Mammary epithelial cell (primary cell): ENCODE measurements at places on chromosomes 7 and 10.

DNA sequence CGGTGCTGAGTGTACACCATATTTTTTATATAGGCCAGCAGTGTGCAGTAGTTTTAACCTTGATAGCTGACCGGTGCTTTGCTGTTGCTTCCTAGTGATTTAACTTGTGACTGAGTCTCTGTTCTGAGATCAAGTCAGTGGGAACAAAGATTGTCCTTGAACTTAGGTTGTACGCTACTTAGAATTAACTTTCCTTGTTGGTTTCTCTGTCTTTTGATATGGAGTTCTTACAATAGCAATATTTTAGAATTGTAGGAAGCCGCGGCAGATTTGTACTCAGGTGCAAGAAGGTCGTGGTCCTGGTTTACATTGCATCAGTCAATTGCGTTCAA is 1.3 kb downstream of the DDX21 start:
- no peak for DNase-seq

DNA sequence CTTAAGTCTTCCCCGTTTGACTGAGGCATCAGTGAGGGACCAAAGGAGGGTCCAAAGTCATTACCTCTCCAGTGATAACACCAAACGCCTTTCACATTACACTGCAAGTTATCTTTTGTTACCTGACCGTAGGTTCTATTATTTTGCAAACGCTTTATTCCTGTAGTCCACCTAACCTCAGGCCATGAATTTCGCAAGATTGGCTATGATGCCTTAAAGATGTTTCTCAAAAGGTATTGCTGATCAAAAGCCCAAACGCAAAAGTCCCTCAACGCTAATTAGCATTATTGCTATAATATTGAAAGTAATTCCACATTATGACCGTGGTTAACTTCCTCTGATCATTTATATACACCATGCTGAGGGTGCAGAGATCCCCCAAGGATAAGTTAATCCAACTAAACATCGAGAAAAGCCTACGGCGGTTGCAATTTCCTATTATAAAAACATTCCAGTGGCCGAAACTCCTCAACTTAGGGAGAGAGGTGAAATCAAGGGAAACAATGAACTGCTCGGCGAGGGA is 649 bp downstream of the DNA2 start:
- peak; percentile 28 for DNase-seq

- DNase-seq = no peak
Measured at GRCh38 chr7:158164101-158165095, 423.2 kb downstream of the PTPRN2 start.

DNA sequence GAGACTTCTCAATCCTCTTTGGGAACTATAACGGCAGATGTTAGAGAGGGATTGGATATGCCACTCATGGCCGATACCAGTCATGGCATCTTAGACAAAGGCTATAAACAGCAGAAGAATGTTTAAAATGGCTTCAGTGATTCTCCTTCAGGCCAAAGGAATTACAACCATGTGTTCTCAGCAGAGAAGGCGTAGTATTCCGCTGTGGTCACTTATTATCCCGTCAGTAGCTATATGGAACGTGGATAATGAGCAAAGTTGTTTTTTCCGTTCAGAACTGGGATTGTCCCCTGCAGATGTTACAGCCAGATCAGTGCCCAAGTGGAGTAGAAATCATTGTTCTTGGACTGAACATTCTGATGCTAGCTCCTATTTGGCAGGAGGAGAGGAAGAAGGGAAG is 43.1 kb downstream of the TEX36 start:
- no peak for DNase-seq

- no peak for DNase-seq
Measured at GRCh38 chr7:113819474-113819873, 99.3 kb downstream of the PPP1R3A start.

GRCh38 chr10:86950349-86950748 is 7.1 kb downstream of the MMRN2 start:
- no peak for DNase-seq

DNA sequence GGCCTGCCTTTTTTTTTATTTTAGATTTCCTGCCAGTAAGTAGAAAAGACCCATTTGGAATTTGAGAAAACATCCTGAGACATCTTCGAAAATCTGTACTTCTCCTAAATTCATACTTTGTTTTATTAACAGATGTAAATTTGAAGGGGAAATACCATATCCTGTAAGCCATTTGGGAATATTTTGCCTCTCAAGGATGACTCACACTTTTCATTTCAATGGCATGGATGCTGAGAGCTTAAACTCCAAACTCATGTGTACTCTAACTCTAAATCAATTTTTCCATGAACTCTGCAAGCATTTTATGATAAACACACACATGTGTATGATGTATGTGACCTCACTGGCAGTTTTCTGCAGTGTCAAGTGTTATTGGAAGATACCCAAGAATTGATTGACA is 89.0 kb downstream of the SEMA3A start:
- DNase-seq = no peak

- DNase-seq = no peak
Measured at GRCh38 chr10:114715171-114715670, 57.1 kb upstream of the ABLIM1 start.

GRCh38 chr10:9853405-9854355 is 1164.0 kb upstream of the CELF2 start:
- no peak for DNase-seq

DNA sequence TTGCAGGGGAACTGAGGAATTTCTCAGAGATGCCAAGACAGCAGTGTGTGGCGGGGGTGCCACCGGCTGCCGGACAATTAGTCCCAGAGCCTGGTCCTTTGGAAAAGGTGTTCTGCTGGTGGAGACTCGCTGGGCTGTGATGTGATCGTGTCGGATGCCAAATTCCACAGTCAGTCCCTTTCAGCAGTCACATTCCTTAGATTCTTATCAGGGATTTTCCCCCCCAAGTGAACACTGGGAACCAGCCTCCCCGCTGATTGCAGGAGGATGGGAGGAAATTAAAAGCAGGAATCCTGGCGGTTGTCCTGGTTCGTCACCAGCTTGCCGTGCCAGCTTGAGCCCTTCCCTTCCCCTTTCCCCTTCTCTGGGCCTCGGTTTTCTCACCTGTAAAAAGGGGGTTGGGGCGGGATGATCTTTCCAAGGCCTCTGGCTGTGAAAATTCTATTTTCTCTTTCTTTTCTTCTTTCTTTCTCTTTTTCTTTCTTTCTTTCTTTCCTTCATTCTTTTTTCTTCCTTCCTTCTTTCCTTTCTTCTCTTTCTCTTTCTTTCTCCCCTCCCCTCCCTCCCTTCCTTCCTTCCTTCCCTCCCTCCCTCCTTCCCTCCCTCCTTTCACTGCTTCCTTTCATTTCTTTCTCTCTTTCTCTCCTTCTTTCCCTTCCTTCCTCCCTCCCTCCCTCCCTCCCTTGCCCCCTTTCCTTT is 39.6 kb downstream of the COL26A1 start:
- peak; percentile 50 for DNase-seq

DNA sequence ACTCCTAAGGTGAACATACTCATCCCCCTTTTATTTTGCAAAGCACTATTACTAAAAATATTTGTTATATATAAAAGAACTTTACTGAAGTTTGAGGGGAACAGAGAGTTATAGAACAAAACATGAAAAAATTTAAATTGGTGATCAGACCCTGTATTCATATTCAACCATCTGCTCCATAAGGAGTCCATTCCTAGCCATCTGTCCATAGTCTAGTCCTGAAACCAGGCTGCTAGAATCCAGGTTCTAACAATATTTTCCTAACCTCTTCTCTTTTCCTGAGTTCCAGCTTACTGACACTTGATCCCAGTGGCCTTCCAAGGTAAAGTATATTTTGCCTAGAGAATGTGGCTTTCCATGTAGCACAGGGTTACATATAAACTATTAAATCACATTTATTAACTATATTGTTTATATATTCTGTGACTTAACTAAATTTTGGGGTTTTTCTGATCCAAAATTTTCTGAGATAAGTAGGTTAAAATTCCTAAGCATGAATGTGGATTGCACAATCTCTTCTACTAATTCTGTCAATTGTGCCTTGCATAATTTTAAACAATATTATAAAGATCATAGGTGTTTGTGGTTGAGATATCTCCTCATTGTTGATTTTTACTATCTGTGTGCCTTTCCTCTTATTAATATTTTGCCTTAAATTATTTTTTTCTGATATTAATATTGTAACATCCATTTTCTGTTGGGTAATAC is 137.6 kb upstream of the MAGI2 start:
- DNase-seq = no peak

- no peak for DNase-seq
Measured at GRCh38 chr7:54550471-54550870, 8.3 kb downstream of the VSTM2A start.
